Panc1 (cell line): ENCODE measurements at places on chromosomes 11 and 22.
A peak's percentile ranks its signal among the peaks of the same experiment; 100 is the strongest.

- no peak for DNase-seq
Measured at GRCh38 chr11:117220999-117221774, 10.7 kb downstream of the PCSK7 start.

DNA sequence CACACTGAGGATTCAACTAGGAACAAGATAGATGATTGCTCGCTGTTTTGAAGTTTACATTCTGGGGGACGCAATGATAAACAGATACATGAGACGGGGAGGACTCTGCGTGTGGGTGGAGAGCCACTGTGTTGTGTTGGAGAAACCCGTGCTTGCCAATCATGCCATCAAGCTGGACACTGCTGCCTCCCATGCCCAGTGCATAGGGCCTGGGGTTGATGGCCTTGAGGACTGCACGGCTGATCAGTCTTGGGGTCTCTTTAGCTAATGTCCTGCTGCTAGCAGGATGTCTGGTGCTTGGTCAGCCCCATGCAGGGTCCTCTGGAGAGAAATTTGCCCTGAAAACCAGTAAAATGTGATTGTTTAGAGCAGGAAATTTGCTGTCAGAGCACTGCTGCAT is 221.2 kb upstream of the B3GAT1 start:
- no peak for DNase-seq

DNA sequence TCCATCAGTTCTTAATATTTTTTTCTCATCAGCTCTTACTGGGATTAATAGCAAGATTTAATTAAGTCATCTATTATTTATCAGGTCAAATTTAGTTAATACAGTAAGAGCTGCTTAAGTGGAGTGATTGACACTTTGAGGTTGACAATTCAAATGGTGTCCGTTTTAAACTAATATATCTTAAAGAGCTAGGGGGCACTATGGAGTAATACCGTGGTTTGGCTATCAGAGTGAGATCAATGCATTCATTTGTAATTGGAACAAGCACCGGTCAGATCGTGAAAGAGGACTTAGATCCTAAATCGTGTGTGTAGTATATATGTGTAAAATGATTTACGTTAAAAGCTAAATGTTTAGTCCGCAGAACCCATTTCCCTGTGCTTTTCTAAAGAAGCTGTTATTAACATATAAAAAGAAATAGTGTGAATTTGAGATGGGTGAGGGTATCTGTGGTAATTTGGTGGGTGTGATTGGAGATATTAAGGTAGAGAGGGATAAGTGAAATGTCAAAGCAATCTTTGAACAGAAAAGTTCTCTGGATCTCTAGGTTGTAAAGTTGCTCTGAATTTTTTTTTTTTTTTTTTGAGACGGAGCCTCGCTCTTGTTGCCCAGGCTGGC is 2.3 kb downstream of the SIK2 start:
- DNase-seq, result no peak

DNA sequence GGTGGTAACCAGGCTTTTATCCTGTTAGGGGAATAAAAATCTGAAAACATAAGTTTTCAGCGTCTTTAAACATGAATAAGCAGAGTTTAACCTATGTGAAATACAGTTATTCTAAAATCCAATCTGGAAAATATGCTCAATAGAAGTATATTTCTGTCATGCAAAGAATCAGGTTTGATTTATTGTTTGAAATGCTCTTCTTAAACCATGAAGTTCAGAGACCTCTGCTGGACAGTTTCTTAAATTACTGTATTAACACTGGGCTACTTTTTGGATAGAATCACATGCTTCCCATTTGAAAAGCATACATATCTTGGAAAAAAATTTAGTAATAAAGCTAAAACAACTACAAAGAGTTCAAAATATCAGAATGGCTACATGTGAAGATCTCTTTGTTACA is 25.4 kb downstream of the APIP start:
- no peak for DNase-seq

GRCh38 chr11:8218840-8219239 is 44.8 kb downstream of the LMO1 start:
- no peak for DNase-seq

DNA sequence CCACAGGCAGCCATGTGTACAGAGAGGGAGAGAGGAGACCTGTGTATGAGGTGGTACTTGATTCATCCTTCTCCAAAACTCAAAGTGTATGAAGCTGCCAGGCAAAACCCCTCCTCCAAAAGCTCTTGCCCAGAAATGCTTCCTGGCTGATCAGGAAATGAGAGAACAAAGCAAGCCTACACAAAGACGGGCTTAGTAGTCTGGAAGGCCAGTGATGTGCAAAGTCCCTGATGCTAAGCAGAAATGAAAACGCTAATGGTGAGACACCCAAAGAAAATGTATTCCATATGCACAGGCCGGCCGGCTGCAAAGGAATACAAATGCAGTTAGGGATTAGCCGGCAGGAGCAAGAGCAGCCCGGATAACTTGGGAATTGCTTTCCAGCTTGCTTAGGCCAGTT is 234.9 kb upstream of the CADM1 start:
- DNase-seq, result no peak

- no peak for DNase-seq
Measured at GRCh38 chr22:39721206-39722031, 150.9 kb downstream of the CACNA1I start.

DNA sequence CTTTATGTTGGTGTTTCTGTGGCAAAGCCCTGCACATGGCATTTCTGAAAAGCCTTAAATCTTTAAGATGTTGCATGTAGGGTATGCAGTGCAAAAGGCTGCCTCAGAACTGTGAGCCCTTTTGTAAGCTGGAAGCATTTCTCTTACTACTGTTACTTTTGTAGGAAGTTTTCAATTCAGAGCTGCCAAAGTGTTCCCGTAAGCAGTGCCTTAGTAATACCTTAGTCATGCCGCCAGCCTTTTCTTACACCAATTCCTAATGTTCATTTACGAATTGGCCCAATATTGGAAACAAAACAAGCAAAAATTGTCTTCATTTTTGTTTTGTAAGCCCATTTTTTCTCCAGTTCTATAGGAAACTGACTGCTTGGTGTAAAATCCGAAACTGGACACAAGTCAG is 67.4 kb upstream of the RASSF10 start:
- no peak for DNase-seq

GRCh38 chr11:115720602-115721245 is 216.5 kb upstream of the CADM1 start:
- DNase-seq, result no peak

GRCh38 chr11:133619973-133620372 is 87.7 kb upstream of the OPCML start:
- no peak for DNase-seq

GRCh38 chr11:11483627-11484026 is 130.6 kb upstream of the CSNK2A3 start:
- DNase-seq, result no peak

GRCh38 chr11:16611401-16611921 is 127.0 kb upstream of the C11orf58 start:
- no peak for DNase-seq

- no peak for DNase-seq
Measured at GRCh38 chr11:113375402-113375801, 12.2 kb upstream of the ANKK1 start.

DNA sequence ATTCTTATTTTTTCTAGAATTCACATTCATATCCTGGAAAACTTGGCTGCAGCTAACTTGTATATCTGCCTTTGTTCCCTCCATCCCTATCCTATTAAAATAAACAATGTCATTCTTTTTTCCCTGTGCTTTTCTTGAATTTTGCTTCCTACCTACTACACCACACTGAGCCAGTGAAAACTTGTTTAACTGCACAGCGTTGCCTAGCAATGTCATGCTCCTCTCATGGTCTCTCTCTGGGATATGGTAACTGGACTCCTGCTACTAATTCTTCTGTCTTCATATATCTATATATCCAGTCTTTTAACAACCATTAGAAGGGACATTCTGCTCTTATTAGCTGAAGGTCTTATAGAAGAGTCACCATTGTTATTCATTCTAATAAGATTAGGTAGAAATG is 434.4 kb downstream of the METTL15 start:
- DNase-seq, result no peak

DNA sequence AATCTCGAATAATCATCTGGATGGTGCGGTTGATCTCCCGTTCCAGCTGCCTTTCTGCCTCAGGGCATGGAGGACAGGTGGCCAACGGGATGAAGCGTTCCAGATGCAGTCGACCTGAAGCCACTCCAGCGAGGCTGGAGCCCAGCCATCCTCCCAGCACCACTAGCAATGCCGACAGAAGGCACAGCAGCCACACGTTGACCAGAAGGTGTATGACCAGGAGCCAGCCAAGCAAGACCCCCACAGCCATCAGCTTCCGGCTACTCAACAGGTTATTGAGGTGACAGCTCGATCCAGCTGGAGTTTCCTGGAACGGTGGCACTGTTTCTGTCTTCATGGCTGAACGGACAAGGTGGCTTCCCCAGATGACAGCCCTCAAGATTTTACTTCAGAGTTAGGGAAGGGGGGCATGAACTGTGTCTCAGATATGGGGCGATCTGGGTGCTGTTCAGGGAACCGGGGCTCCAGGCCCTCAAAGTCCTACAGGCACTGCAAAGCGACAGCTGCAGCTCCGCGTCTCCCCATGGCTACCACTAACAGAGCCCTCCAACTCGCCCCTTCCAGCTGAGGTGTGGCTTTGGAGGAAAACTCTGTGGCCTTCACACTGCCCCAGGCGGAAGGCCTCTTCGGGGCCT is 559 bp downstream of the SNX19 start:
- no peak for DNase-seq

DNA sequence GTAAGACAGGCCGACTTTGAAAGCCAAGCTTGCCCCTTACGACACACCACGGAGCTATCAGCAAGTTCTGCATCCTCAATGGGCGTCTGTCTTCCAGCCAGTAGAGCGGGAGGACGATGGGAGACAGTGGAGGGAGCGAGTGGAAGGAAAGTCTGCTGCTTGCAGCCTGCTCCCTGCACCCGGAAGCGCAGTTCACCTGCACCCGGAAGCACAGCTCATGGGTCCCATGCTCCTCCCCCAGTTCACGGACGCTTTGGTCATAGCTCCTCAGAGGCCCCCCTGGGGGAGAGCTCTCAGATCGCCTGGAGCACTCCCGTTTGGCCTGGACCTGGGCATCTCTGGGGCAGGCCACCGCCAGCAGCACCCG is 51.3 kb downstream of the FBLN1 start:
- no peak for DNase-seq

- peak; percentile 76 for DNase-seq
Measured at GRCh38 chr11:3123761-3124733, 41.1 kb downstream of the OSBPL5 start.

DNA sequence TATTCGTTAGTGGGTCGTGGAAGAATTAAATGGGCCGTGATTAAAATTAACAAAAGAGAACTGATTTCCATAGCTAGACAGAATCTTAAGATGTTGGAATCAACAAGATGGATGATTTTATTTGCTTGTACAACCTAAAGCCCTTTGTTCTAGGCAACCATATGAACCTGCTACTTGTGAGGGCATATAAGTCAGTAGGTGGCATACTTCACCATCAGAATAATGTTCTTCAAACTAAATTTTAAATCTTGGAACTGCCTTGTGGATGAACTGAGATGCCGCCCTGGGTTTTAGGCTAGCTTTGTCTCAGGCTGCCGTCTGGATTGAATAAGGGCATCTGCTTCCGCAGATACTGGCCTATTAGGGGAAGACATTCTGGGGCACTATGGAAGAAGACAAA is 40.9 kb downstream of the CSRP3 start:
- DNase-seq, result no peak

GRCh38 chr22:37999236-37999635 is 14.9 kb upstream of the SOX10 start:
- no peak for DNase-seq

- DNase-seq, result no peak
Measured at GRCh38 chr22:26656891-26657851, at the start of gene MIAT. MIAT (plus strand) TSS chr22:26657588.

- DNase-seq, result no peak
Measured at GRCh38 chr11:9617940-9618339, 44.5 kb downstream of the WEE1 start.

DNA sequence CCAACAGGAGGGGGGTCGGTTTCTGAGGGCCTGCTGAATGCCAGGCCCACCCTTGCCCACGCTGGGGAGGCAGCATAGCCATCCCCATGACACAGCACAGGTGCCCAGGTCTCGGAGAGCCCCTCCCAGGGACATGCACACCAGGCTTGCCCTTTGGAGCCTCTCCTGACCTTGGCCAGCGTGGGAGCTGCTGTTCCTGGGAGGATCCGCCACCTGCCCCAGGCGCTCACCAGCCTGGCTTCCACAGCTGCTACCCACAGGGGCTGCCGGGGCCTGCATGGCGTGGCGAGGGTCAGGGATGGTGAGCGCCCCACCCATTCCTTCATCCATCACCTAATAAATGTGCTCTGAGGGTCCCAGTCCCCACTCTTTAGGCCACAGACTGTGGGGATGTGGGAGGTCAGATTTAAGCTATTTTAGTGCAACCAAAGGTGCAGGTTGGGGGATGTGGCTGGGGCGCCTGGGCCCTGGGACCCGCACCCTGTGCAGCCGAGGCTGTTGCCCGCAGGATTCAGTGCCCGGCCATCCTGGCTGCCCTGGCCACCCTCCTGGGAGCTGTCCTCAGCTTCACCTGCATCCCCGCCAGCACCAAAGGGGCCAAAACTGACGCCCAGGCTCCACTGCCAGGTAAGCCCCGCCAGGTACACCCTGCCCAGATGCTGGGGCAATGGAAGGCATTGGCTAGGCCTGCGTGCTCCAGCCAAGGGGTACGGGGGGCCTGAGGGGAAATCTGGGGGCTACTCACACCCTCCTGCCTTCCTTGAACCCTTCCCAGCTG is 12.9 kb downstream of the PHLDA2 start:
- DNase-seq, result no peak

DNA sequence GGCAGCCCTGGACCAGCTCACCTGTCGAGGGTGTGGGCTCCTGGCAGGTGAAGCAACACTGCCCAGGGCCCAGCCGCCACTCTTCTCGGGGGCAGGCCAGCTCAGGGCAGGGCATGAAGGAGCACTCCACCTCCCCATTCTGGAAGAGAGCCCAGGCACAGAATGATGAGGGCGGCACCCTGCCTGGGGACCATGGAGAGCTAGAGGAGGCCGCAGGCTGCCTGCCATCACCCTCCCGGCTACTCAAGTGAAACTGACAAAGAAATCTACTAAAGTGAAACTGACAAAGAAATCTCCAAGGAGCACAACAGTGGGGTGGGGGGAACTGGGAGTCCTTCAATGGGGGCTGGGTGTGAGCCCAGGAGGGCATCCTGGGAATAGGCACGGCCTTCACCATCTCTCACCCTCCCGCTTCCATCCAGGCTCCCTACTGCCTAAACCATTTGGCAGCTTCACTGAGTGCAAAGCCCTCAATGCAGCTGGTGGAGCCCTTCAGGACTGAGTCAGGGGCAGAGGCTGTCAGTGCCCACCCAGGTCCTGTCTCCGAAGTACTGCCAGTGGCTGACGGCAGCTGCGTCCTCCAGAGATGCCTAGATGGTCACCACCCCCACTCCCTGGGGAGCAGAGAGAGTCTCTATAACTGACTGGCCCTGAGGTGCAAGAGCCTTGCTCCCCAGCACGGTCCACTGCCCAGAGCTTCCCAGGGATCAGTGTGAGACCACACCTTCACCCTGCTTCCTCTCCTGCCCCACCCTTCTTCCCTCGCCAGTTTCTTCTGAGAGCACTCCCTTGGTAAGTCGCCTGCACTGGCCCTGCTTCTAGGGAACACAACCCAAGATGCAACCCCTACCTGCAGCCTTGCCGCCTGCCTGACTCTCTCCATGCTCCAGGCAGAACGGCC is 21.7 kb downstream of the VWCE start:
- no peak for DNase-seq
